B cell (primary cell): ENCODE measurements at places on chromosomes 5 and 9.

GRCh38 chr5:151234476-151235238, 10.8 kb upstream of the CCDC69 start:
- peak; percentile 55 for DNase-seq

DNA sequence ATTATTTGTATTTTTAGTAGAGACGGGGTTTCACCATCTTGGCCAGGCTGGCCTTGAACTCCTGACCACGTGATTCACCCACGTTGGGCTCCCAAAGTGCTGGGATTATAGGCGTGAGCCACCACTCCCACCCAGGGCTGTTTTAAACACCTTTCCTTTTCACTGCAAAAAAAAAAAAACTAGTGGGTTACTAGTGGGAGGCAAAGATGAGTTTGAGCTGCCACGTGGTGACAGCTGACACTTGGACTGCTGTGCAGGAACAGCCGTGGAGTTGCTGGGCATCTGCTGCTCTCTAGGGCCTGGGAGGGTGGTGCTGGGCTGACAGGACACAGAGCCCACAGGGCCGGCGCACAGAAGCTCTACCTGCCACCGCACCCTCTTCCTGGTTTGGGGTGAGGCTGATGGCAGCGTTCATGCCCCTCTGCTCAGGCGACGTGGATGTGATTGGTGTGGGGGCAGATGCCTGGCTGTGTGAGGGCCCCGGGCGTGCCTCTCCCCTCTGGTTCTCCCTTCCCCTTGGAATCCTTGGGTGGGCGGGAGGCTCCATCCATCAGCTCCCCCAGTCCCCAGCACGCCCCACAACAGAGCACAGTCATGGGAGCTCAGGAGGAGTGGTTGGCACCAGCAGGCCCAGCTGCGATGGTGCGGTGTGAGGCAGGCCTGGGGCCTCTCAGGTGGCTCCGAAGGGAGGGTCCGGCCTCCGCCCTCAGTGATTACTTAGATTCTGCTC, 16.9 kb downstream of the RABL6 start:
- DNase-seq = no peak

DNA sequence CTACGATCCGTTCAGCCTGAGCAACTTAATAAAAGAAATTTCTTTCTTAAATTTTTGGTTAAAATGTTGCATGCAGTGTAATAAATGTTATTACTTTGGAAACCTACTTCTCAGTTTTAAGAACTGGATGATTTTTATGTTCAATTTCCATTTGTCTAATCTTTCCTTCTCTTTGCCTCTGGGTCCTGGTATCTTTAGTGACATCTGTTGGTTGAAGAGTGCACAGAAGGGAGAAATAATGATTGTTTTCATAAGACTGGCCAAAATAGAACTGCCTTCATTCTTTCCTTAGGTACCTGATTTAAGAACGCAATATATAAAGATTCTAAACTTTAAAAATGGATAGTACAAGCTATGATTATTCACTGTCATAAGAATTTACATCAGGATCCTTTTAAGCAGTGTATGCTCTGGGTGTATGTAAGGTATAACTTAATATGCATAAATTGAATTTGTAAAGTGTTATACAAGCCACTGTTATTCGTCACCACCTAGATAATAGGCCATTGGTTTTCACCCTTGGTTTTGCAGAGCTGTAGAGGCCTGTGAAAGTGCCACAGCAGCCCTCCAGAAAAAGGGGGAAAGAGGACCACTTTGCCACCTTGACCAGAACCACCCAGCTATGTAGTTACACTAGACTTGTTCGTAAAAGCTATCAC, 82.8 kb upstream of the TLX3 start:
- no peak for DNase-seq

DNA sequence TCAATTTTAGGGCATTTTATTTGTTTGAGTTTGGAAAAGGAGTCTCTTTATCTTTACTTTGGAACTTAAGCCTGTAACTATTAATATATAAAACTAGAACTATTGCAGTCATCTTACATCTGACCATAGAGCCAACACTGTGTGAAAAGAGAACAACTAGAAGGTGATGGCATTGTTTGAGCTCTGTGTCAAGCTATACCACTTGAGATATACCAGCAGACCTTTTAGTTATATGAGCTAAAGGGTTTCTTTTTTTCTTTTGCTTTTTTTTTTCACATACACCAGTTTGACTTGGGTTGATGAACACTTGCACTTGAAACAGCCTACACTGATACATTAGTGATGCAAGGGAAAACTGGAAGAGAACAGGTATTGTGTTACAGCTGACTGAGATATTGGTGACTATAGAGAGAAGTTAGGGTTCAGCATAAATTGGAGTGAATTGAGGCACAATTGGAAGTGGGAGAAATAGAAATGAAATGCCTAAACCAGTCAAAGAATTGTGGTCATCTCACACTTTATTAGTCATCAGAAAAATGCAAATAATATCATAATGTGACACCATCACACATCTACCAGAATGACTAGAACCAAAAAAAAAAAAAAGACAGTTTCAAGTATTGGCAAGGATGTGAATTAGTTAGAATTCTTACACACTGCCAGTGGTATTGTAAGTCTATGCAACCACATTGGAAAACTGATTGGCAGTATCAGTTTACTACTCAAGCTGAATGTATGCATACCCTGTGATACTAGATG, 60.9 kb downstream of the ADRB2 start:
- DNase-seq = no peak

GRCh38 chr9:75909776-75910175, 19.3 kb downstream of the PCSK5 start:
- DNase-seq = no peak

- DNase-seq = no peak
Observed at GRCh38 chr9:71756753-71757152, 11.6 kb downstream of the CEMIP2 start.

- peak; percentile 8 for DNase-seq
Observed at GRCh38 chr9:117869287-117869686, 165.1 kb downstream of the TLR4 start.

GRCh38 chr5:76372323-76373054, 30.6 kb upstream of the IQGAP2 start:
- DNase-seq = no peak

DNA sequence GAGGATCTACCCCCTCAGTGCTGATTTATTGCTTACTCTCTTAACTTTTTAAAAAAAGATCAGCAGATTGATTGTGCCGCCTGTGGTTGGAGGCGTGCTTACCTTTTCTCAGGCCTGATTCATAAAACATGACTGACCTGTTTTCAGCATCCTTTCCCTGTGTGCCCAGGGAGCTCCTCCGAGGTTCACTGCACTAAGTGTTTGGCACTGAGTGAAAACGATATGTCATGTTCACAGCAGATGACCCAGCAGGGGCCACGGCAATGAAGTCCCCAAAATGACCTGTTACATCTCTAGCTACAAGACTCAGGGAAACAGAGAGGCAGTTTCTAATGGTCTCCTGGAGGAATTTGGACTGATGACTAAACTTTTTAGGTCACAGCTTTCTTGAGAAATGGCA, 69.9 kb downstream of the INSYN2B start:
- no peak for DNase-seq

GRCh38 chr5:103205991-103206700, 52.4 kb upstream of the MACIR start:
- DNase-seq = no peak

DNA sequence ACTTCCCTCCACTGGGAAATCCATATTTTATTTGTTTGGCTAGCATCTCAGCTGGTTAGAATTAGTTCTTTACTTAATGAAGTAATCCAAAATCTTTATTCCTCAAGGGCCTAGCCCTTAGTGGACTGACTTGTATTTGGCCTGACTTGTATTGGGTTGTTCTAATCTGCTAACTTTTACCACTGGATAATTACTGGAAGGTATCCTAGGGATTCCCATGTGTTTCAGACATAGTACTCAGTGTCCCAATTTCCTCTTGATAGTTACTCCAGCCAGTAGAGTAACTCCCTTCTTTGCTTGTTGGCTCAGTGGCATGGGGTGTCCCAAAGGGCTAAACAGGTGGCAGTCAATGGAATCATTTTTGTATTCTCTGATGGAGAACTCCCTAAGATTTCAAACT, 156.0 kb downstream of the DCP2 start:
- no peak for DNase-seq

- DNase-seq = no peak
Observed at GRCh38 chr5:85910335-85910734, 707.4 kb upstream of the COX7C start.

GRCh38 chr9:121550569-121551512, 51.2 kb upstream of the GGTA1 start:
- peak; percentile 81 for DNase-seq

DNA sequence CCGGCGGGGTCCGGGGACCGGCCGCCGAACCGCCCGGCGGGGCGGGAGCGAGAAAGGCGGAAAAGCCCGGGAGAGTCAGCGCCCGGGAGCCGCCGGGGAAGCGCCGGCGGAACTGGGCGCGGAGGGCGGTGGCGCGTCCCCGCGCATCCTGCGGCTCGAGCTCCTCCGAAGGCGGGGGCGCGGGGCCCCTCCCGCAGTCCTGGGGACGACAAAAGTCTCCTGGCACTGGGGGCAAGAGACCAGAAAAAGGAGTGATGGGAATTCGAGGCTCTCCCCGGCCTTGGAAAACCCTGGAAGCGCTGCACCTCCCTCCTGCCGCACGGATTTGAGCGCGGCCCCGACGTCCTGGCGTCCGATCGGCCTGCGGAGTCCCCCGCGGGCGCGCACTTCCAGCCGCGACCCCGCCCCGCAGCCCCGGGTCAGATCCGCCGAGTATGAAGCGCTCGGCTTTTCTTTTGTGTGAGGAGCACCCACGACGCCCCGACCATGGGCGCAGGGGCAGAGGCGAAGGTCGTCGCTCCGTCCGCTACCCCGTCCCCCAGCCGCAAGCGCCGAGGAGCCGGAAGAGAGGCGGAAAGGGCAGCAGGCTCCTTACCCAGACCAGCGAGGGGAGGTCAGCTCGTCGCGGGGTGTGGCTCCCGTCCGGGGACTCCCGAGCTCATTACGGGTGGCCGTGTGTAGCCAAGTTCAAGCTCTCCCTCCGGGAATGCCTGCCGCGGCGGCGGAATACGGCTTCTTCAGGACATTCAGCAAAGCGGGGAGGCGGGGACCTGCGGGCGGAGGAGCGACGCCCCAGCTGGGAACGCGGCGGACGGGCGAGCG, at the start of gene EPB41L4A:
TSS of gene EPB41L4A (minus strand) at position 114 of the 822 bp plus-strand sequence. CDS start 238 bp downstream, outside the sequence.
- peak; percentile 61 for DNase-seq

DNA sequence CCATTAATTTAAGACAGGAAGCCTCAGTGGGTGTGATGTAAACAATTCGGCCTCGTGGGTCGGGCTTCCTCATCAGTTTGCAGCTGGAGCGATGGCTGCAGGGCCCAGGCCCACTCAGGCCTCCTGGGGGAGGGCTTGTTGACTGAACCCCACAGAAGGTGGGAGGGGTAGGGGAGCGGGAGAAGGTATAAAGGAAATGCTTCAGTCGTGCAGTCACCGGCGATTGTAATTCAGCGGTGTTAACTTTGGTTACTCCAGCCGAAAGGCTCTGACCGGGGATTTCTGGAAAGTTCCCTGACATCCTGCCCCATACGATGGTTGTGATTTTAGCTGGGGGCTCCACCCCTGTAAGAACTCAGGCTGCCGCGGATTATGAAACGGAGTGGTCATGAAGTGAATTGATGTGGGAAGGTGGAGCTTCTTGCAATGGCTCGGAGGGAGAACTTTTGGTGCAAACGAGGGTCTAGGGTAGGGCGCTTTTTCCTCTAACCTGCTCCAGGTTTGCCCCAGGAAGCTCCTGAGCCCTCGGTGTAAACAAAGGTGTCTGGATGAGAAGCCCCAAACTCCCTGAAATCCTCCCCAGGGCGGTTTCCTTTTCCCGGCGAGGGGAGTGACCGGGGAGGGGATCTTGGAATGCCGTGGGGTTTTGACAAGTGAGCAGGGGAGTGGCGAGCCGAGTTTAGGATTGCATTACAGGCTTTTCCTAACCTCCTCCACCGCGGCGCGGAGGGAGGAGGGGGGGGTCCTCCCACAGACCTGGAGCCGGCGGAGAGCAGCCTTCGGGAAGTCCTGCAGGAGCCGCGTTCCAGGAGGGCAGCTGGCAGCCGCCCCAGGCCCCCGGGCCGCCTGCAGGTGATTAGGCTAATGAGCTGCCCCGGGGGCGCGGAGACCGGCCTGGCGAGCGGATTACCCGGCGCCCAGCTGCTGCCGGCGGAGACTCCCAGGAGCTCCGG, 215.5 kb downstream of the PDZD2 start:
- no peak for DNase-seq

DNA sequence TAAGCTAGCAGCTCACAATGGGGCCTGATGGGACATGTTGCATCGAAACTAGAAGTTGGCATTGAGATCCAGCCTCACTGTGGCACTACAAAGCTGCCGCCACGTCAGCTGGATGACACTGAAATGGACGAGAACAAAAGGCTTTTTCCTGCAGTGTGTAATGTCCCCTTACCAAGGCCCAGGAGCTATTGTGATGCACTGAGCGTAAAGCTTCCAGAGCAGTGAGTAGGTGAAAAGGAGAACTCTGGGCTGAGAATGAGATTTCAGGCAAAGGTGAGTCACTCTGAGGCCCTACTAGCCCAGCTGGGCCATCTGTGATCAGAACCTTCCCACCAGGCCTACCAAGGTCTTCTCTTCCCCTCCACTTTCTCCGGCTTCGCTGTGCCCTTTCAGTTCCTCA, 528.1 kb upstream of the KLF4 start:
- no peak for DNase-seq

DNA sequence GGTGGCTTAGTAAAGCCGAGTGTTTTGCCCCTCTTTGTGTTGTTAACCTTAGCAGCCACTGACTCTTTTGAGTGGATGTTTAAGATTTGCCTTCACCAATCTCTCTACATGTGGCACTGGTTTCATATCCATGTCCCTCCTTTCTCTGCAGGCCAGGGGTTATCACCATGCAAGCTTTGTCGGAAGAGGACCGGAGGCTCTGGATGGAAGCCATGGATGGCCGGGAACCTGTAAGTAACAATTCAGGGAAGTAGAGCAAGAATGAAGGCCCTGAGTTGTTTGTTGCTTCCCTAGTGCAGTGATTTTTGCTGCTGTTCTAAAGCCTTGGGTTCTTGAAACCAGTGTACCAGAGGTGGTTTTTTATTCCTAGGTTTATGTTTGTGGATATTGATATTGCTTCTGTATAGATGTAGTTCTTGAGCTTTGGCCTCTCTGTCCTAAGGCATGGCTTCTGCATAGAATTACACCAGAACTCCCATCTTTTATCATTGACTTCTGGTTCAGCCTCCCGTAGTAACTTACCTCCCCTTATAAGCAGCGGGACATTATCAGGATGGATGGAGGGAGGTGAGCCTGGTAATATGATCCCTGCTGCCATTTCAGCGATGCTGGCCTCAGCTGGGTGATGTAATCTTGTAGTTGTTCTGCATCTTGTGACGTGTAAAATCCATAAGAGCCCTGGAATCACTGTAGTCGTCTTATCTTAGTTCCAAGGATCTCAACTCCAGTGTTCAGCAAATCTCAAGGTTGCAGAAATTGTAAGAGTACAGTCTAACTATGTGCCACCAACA, 161.9 kb downstream of the ARHGAP26 start:
- no peak for DNase-seq

- DNase-seq = no peak
Observed at GRCh38 chr5:66982470-66982869, 214.1 kb downstream of the CD180 start.
